ENCODE measurements at places on chromosomes 12 and 14.

DNA sequence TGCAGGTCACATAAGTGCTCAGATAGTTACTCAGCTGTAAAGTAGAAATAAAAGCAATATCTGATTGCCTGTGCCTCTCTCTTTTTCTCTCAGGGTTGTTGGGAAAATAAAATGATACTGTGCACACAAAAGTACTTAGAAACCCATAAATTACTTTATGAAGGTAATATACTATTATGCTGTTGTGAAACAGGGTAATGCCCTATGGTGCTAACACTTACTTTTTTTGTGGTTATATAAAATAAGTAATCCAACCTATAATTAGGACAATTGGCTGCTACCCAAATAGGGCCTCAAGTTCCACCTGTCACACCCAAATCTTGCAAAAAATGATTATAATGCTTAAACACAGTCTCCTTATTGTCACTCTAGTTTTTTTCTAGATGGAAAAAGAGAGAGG is 50.6 kb downstream of the DAAM1 start:
- no peak for DNase-seq

DNA sequence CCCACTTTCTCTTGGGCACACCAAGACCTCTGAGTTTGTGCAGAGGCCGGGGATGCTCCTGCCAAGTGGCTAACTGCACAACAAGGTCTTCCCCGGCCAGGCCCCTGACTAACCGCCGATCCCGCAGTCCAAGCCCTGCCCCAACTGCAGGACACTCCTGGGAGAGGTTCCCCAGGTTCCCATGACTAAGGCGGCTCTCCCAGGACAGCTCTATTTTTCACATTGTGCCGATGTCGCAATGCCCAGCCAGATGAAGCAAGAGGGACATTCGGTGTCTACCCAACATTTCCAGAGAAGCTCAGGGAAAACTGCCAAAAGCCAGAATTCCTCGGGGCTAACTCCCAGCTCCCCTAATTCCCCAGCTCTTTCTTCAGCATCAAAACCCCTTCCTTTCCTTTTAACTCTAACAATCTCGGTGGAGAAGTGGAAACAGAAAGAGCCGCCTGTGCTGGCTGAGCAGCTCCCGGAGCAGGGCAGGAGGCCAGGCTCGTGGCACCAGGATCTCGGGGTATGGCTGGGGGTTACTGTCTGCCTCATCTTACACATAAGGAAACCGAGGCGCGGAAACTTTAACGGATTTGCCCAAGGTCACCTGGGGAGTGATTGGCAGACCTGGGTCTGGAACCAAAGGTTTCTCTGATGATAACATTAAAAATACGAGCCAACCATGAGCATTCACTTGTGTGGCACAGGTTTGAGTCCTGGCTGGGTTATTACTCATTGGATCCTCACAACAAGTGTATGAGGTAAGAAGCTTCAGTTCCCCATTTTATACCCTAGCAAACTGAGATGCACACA is 318.2 kb downstream of the BCL11B start:
- DNase-seq, result peak; percentile 86

DNA sequence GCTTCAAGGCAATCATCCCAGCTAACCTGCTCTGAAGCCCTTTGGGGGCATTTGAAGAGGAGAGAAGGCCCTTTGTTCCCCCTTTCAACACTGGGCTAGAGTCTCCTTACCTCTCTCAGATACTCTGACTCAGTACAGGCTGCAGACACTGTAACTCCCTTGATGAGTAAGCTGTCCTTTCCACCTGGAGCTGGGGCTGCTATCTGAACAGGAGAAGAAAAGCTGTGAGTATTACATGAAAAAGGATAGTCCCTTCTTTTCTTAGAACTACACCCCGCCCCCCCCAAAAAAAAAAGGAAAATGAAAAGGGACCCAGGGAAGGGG is 186.6 kb upstream of the PLEKHG7 start:
- DNase-seq, result no peak

DNA sequence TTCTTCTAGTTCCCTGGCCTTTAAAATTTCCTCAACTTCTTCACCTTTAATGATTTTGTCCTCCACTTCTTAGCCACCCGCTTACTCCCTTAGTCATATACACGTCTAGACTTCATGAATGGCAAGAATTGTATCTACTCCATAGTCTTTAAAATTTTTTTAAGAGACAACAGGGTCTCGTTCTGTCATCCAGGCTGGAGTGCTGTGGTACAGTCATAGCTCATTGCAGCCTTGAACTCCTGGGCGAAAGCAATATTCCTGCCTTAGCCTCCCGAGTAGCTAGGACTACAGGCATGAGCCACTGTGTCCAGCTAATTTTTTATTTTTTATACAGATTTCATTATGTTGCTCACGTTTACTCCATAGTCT is 47.9 kb downstream of the BBS10 start:
- DNase-seq, result no peak

- no peak for DNase-seq
Observed at GRCh38 chr12:90355711-90356355, 599.1 kb downstream of the CCER1 start.

- DNase-seq, result peak; percentile 80
Observed at GRCh38 chr12:65881965-65882413, 57.7 kb downstream of the HMGA2 start.

- no peak for DNase-seq
Observed at GRCh38 chr14:22505697-22506377, 83.2 kb downstream of the DAD1 start.

GRCh38 chr12:79778802-79779448 is 88.2 kb upstream of the PAWR start:
- DNase-seq, result no peak

DNA sequence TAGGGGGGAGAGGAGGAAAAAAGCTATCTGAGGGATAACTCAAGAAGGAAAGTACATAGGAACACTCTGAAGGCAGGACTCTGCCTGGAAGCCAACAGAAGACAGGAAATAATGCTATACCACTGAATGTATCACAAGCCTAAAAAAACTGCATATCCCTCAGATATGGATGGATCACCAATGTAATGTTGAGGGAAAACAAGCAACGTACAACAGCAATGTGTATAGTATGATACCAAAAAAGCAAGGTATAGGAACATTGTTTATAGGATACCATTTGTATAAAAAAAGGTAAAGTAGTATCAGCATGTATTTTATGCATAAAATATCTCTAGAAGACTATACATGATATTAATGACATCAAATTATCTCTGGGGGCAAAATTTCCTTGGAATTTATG is 3.4 kb downstream of the GLS2 start:
- no peak for DNase-seq

- peak; percentile 31 for DNase-seq
Observed at GRCh38 chr12:65123435-65124063, 2.4 kb upstream of the WIF1 start.

DNA sequence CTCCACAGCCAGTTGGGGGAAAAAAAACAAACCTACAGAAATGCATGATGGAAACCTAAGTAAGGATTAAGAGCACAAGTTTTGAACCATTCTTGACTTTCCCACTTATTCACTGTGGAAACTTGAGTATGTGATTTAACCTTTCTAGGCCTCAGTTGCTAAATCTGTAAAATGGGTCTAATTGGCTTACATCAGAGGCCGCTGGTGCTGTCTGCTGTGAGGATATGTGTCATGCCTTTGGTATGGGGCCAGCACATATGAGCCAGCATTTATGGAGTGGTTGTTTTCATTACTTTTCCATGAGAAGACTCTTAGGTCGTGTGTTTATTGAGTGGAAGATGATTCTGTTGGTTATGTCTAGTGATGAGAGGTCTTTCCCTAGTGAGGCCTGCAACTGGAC is 102.4 kb downstream of the ESR2 start:
- peak; percentile 76 for DNase-seq

DNA sequence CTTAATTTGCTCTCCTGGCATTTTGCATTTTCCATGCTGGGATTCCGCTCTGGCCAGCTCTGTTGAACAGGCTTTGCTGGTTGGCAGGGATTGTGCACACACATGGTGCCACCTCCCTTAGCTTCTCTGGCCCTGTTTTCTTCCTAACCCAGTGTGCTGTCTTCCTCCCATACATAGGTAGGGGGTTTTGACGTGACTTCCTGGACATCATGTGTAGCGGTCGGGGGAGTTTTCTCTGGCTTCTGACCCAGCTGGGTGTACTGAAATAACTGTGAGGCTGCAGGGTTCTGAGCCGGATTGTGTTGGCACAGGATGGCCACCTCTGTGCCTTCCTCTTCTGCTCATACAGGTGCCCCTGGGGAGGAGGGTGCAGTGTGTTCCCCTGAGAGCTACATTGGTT is 25.7 kb downstream of the C14orf132 start:
- no peak for DNase-seq

- no peak for DNase-seq
Observed at GRCh38 chr12:54593135-54593534, 4.7 kb upstream of the PPP1R1A start.

DNA sequence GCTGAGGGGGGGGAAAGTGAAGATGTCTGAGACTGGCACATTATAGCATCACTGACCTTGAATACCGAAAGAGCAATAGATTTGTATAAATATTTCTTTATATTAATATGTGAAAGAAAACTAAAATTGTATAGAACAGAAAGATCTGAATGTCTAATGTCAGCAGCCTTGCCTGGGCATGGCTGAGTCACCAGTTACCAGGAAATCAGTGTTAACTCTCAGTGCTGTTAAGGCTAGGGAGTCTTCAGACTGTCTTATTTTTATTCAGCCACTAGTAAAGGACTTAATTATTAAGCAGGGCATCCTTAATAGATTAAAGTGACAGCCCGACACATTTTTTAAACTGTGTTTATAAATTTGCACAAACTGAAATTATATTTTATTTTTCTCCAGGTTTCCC is 122.9 kb upstream of the AEBP2 start:
- peak; percentile 5 for DNase-seq

GRCh38 chr12:26000898-26001297 is 42.4 kb downstream of the RASSF8 start:
- DNase-seq, result no peak

GRCh38 chr14:88937706-88938105 is 113.3 kb downstream of the TTC8 start:
- DNase-seq, result no peak

DNA sequence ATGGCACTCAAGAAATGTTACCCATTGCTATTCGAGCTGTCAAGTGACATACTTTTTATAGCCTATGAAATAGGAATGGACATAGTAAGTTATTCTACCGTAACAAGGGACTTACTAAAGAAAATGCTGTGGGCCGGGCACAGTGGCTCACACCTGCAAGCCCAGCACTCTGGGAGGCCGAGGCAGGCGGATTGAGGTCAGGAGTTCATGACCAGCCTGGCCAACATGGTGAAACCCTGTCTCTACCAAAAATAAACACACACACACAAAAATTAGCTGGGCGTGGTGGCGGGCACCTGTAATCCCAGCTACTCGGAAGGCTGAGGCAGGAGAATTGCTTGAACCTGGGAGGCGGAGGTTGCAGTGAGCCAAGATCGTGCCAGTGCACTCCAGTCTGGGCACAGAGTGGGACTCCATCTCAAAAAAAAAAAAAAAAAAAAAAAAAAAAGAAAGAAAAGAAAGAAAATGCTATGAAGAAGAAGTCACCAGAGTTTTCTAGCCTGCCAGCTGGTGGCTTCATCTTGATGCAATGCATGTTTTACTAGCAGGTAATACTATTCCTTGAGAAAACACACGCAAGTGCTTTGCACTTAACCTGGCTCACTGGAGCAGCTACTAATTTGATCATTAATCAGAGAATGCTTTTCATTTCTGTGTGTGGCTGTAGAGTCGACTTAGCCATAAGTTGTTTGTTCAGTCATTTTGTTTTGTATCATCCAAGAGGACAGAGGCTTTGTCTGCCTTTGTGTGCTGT is 166.7 kb upstream of the MYL2 start:
- no peak for DNase-seq

- DNase-seq, result peak; percentile 65
Observed at GRCh38 chr12:45191239-45191638, 24.7 kb upstream of the ANO6 start.

DNA sequence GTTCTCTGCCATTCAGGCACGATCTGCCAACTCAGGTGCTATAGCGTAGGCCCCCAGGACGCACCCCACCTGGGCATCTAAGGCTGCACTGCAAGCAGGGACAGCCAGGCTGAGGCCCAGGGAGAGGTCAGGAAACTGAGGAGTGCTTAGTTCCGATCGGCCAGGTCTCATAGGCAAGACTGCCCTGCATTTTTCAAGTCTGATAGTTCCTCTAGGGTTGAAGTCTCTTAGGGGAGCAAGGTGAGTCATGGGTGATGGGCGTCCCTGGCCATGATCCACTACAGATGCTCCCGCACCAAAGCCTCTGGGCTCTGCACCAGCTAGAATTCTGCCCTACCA is 13.2 kb downstream of the NOPCHAP1 start:
- no peak for DNase-seq

DNA sequence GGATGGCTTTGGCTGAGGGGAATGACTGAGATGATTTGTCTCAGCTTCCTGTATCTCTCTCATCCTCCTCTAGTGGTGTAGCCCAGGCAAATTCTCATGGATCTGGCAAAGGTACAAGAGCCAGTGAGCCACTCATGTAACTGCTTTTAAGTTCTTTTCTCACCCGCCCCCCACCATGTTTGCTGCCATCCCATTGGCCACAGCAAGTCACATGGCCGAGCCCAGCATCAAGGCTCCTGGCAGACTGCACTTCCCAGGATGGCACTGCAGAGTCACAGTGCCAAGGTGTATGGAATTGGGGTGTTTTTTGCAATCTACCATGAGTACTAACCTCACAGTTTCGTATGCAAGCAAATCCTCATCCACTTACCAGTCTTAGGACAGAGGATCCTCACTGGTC is 50.9 kb downstream of the CHST11 start:
- no peak for DNase-seq

GRCh38 chr14:103943673-103944072 is 1.3 kb upstream of the RD3L start:
- DNase-seq, result no peak

GRCh38 chr12:69254862-69255261 is 15.5 kb downstream of the CPSF6 start:
- no peak for DNase-seq

DNA sequence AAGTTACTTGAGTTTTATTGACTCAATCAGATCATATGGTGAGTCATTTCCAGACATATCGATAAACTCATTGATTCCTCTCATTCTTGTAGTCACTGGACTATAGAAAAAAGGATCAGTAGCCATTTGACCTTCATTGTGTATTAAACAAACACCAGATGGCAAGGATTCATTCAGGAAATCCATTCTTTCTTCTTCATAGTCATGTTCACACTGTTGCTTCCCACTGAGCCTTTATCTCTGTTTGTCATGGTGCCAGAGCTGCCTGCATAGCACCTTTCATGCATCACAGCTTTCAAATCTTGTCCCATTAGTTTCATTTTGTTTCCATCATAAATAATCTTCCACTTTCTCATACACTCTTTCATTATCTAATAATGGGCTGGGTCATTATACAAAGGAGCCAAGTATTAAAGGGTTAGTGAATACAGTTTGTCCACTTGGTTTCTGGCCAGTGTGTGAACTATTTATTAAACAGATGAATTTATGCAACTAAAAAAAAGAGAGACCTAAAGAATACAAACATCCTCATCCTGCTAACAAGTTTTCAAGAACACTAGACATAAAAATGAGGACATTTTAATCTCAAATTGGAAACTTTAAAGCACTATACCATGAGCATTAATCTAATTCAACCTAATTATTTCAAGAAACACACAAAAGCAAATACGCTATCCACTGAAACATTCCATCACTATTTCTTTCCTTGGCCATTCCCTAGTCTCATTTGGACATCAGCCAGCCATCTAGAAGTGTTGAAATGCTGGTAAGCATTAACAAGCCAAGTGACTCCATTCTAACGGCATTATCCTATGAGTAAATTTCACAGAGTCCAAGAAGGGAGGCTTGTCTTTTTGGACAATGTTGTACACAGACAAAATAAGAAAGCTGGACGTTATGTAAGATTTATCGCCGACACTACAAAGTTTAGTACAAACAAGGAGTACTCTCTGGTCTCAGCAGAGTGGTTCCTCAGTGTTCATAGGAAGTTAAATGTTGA is 476.5 kb downstream of the FOXG1 start:
- peak; percentile 71 for DNase-seq
